NCI-H2081 treated with DMSO at 0.1 percent for 48 hours (cell line): ENCODE measurements at places on chromosomes 3 and 15.
A peak's percentile ranks its signal among the peaks of the same experiment; 100 is the strongest.

GRCh38 chr3:17800232-17800631 is 57.8 kb upstream of the TBC1D5 start:
- DNase-seq: no peak

DNA sequence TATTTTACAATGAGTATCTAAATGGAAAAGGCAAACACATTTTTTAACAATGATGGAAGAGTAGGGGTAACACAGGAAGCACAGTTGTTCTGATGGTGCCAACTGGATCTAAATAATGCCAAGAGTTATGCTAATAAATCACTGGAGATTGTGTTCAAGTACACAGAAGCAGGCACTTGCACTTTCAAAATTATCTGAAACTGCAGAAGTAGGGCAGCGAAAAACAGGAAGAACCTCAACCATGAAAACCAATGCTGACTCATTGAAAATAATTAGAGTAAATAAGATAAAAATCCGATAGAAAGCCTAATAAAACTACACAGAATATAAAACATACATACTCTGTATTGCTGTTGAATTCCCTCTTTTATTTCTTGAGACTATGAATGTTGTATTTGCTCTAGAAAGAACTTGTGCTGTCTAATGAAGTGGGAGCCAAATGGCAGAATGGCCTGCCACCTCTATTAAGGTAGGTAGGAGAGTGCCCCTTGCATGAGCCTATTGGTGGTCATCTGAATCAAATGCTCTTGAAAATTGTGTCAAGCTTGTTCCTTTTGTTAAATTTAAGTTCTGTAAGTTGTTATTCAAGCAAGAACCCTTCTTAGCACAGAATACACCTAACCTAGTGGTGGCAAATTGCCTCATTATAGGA is 93.7 kb downstream of the ABI3BP start:
- no peak for DNase-seq

- DNase-seq: no peak
Measured at GRCh38 chr15:83971992-83972391, 263.6 kb upstream of the GOLGA6L4 start.

DNA sequence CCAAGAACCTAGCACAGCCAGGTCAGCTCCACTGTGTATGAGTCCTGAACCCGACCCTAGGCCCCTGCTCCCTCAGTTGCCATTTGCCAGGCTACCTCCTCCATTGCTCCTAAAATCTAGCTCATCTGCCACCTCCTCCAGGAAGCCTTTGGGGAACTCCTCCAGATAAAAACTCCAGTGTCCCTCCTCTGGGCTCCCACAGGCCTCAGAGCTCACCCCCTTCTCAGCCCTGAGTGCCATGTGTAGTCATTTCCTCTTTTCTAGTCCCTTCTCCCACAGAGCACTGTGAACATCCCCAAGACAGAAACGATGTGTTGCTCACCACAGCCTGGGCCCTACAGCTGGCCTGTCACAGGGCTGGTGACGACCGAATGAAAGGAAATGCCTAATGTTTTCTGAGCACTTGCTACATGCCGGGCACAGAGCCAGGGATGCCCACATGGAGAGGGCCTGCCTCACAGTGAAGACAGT is 61.0 kb downstream of the IQSEC1 start:
- DNase-seq: no peak

DNA sequence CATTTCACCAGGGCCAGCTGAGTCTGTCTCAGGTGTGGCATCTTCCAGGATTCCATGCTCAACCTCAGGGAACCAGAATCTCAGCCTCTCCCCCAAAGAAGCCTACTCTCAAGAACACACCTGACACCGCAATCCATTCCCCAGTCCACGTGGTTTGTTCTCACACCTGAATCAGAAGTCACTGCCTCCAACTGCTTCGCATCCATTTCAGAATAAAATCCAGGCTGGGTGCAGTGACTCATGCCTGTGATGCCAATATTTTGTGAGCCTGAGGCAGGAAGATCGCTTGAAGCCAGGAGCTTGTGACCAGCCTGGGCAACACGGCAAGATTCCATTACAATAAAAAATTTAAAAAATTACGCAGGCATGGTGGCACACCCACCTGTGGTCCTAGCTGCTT is 212.2 kb downstream of the FOXP1 start:
- DNase-seq: no peak

DNA sequence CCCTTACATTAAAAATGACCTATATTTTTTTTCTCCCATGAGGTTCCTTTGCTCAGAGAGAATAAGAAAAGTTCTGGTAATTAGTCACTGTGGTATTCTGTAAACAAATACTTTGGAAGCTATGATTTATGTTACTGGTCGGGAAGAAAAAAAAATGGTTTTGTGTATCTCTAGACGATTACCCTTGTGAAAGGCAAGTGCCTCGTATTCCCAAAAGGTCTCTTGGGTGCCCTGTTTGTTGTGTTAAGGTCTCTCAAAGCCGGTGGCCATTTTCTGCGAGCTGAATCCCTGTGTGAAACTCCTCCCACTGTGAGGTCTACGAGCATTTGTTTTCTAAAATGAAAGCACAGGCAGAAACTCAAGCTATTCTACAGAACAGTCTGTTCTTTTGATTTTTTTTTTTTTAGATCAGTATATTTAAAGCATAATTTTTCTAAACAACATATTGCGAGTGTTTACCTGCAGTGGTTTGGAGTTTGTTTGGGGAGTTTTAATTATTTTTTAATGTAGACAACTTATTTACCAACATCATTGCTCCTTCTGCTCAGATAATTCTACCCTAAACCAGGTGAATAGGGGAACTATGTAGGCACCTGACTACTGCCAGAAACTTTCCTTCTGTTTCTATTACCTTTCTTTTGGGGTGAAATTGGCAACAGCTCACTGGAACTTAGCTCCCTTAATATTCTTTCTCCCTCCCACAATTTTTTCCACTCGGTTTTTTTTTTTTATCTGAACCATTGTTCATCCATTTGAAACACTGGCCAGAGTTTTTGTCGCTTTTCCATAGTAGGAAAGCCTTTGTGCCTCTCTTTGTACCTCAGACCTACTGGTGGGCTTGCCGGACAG is 44.0 kb downstream of the ZBTB38 start:
- peak; percentile 55 for DNase-seq

GRCh38 chr3:134186391-134186790 is 64.3 kb downstream of the RYK start:
- DNase-seq: no peak
